ENCODE measurements at places on chromosomes 5 and 9. TPM values are rescaled to one million over a fixed set of nuclear protein-coding genes. Genes with fewer than 3 reads are reported as not detected.

MCIDAS gene
- total RNA-seq, result not detected

- DNase-seq, result no peak
Measured at GRCh38 chr5:10645146-10645545, 81.3 kb downstream of the ANKRD33B start.

ZBTB26 gene
- 2.2 TPM for total RNA-seq

ARSI gene
- total RNA-seq, result 4.7 TPM

- peak; percentile 20 for DNase-seq
Measured at GRCh38 chr9:21153336-21154017, 11.8 kb upstream of the IFNW1 start.

DNA sequence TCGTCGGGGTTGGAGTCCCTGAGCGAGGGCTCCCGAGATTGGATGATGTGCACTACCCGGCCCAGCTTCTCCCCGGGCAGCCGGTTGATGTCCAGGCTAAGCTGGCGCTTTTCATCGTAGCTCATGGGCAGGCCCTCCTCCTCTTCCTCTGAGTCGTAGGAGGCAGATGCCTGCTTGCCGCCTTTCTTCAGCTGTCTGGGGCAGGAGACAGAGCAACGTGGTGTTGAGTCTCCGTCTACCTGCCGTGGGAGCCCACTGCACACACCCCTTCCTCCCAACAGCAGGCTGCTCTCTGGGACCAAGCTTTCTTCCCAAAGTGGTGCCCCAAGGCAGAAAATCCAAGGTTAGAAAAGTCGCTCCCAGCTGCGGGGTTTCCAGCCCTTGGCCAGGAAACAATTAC lies 10.8 kb downstream of the BRD3OS start:
- DNase-seq, result no peak

GRCh38 chr5:111676466-111676865 lies 80.5 kb downstream of the NREP start:
- no peak for DNase-seq

CBY3 gene
- not detected for total RNA-seq

GRCh38 chr5:172869691-172870090 lies 35.6 kb downstream of the ERGIC1 start:
- no peak for DNase-seq

GRCh38 chr5:102902647-102903046 lies 147.5 kb downstream of the PAM start:
- DNase-seq, result no peak

GRCh38 chr5:56594792-56595191 lies 220.6 kb upstream of the MAP3K1 start:
- DNase-seq, result no peak

SPINK6 gene
- total RNA-seq, result 1.1 TPM

HARS1 gene
- 91.4 TPM for total RNA-seq

DNA sequence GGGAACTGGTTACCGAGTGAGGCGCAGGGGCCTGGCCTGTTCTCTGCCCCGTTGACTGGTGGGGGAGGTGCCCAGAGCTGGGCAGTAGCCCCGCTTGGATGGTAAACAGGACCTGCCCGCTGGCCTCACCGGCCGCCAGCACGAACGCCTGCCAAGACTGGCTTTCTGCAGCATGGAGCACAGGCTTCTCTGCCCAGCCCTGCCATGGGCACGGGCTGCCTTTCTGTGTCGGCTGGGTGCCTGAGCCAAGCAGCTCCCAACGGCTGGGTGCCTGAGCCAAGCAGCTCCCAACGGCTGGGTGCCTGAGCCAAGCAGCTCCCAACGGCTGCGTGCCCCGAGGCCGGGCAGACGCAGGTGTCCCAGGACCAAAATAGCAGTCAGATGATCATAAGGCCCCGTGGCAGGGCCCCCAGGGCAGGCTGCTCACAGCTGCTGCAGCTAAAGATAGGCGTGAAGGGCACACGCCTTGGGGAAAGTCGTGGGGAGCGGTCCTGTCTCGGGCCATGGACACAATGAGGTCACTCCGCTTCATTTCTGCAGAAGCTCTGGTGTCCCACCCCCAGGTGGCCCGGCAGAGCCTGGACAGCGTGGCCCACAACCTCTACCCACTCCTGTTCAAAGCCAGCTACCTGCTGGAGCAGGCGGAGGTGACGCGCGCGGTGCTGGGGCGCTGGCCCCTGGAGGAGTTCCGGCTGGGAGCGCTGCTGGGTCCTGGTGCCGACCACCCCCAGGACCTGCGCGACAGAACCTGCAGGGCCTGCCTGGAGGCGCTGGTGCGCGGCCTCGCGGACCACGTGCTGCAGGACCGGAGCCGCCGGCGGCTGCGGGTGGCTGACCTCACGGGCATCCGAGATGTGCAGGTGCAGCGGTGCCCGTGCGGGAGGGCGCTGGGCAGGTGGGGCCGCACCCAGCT lies at the start of gene LRRC14B:
TSS of gene LRRC14B (plus strand) at position 460 of the 913 bp plus-strand sequence. CDS start at position 504, 44 bp downstream.
- DNase-seq, result peak; percentile 2

TAF11L5 gene
- total RNA-seq, result not detected

DNA sequence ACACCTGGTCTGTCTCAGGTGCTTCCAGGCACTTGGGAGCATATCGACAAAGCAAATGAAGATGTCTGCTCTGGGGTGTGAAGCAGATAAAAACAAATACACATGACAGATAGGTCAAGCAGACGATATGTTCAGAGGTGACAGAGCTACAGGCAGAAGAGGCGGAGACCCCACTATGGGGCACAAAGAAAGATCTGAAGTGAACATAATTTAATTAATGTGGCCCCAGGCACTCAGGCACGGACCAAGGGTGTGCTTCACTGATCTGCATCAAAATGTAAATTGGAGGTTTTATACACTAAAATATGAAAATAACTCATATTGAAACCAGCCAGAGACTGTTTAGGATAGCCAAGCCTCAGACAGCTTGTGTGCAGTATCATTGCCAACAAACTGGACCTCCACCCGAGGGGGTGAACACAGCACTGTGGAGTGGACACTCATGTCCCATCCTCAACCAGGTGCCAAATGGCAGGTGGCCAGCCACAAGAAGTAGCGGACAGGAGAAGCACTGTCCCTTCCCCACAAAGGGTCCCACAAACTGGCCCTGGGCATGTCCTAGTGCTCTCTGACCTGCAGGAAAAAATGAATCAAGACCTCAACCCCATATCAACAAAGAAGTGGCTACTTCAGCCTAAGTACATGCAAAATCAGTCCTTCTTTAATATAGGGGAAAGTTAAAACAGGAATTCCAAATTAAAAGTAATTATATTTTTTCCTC lies 29.2 kb downstream of the ROR2 start:
- no peak for DNase-seq

Data from foreskin keratinocyte (primary cell).